ENCODE measurements at places on chromosomes 3 and 15.
A peak's percentile ranks its signal among the peaks of the same experiment; 100 is the strongest.

GRCh38 chr3:2856138-2857133, 253.7 kb downstream of the IL5RA start:
- no peak for DNase-seq

GRCh38 chr15:101121511-101122090, 130.2 kb downstream of the CHSY1 start:
- peak; percentile 76 for DNase-seq

DNA sequence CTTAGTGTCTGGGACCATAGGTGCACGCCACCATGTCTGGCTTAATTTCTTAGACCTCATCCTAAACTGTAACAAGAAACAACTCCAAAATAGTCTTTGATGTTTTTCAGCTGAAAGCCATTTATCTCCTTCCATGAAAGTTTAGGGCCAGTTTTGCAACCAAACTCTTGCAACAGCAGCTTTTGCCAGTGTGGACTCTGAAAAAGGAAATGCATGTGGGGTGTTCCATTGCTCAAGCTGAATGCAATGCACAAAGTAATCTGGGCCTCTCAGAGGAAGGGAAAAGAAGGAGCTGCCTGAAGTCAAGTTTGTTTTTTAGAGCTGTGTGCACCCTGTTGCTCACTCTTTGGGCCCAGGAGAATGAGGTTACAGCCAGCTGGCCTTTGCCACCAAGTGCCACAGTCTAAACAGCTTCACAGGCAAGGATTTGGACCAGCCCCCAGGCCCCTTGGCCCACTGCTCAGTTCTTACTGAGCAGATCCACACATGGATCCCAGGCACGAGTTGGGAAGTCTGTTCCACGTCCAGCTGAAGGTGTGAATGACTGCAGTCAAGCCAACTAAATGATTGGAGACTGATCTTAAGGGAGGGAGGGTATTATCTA, 212.3 kb upstream of the LRRFIP2 start:
- peak; percentile 35 for DNase-seq

- no peak for DNase-seq
These were observed 289.7 kb upstream of the TPRG1 start for GRCh38 chr3:188881954-188882641.

GRCh38 chr3:182490596-182491491, 302.5 kb upstream of the ATP11B start:
- DNase-seq = no peak

DNA sequence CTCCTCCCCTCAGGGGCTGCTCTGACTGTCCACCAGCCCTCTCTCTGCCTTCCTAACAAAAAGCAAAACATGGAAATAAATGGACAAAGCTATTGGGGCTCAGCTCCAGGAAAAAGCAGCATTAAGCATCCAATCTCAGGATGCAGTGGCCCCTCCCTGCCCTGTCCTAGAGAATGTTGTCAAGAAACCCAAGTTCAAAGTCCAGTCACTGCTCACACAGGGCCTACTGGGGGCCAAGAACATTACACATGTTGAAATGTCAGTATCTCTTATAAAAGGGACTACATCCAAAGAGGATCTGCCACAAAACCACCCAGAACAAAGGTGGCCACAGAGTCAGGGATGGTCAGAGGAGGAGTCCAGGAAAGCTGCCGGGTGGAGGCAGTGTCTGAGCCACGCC, 7.6 kb upstream of the GRIP2 start:
- DNase-seq = no peak

DNA sequence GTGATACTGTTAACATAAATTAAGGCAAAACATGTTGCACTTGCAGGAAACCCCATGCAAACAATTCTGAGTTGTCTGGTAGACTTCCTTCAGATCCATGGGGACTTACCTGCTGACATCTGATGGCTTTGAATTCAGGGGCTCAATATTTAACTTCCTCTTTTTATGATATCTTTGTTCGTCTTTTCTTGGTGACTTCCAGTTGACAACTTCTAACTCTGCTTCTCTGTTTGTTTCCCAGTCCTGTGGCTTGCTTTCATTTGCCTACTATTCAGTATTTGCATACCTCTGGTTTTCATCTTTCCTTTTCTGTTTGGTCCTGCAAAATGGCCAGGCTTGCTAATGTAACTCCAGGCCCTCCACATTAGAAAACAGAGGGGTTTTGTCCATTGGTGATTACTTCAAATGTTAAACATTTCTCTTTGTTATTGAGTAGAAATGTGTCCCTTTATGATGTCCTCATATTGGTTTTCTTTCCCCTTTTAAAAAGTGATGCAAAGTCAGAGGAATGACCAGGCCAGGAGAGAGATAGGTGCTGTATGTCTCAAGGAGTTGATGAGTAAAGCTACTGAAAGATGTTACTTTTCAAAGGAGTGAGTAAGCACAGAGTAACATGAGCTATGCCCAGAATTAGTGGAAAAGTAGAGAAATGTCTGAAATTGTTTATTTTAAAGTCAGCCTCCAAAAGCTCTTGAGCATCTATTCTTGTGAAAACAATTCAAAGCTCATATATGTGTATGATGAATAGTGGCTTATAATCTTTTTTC, 335.9 kb downstream of the LPP start:
- peak; percentile 2 for DNase-seq

Data from inflammatory macrophage (primary cell).